ENCODE measurements at places on chromosomes 2 and 18.

GRCh38 chr2:64234785-64235184, 90.6 kb upstream of the PELI1 start:
- DNase-seq, result no peak

GRCh38 chr18:48766026-48766425, 184.7 kb downstream of the SMAD7 start:
- no peak for DNase-seq

DNA sequence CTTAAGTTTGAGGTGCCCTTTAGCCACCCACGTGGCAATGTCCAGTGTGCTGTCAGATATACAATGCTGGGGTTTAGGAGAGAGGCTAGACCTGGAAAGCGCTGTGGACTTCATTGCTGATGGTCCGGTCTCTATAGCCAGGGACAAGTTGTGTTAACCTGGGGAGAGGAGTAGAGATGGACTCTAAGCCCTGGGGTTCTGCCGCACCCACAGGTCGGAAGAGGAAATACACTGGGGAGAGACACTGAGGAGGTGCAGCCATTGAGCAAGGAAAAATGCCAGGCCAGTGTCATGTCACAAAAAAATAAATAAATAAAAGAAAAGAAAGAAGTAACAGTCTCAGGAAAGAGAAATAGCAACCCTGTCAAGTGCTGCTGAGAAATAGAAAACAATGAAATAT, 106.9 kb upstream of the CBLN2 start:
- no peak for DNase-seq

GRCh38 chr2:177212891-177213856, 580 bp downstream of the HNRNPA3 start:
- no peak for DNase-seq

DNA sequence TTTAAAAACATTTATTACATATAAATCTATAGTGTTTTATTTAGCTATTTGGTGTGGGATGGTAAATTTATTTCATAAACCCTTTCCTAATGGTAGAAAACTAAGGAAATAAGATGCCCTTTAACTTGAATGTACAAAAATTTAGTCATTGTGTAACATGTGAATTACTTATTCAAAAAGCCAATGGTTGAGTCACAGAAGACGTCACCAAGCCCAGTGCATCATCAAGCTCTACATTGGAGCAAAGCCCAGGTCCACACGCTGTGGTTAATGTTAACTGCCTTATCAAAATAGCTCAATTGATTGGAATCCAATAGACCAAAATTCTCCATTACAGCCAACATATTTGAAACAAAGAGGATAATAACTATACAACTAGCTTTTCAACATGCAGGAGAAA, 145.5 kb upstream of the LYPD1 start:
- DNase-seq, result no peak

- no peak for DNase-seq
These were observed 136.2 kb upstream of the RASGRP3 start for GRCh38 chr2:33340280-33340679.
